Right cardiac atrium (tissue), 5 donors: ENCODE measurements at places on chromosomes 1 and 21.

DNA sequence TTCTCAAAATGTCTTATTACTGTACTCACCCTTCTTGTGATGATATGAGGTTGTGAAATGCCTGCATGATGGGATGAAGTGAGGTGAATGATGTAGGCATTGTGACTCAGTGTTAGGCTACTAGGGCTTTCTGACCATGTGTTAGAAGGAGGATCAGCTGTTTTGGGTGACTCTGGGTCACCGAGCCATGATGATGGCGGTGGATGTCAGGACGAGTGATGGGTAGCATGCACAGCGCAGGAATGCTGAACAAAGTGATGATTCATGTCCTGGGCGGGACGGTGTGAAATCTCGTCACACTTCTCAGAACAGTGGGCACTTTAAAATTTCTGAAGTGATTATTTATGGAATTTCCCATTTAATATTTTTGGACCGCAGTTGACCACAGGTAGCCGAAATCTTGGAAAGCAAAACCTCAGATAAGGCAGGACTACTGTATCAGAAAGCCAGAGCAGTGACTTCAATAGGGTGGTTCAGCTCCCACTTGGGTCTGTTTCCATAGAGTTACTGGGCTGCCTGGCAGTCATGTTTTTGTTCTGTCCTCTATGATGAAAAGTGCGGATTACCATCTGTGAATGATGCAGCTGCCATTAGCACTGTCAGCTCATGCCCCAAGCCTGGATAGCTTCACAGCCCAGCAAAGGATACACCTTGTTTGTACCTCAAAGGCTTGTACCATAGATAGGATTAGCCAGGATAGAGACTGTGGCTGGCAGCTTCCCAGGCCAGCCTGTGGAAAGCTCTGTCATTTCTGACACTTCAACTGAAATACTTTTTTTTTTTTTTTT, 26.6 kb downstream of the IL6R start:
- peak; percentile 50 for DNase-seq

- DNase-seq, result peak; percentile 73
These were observed 4.4 kb upstream of the LGR6 start for GRCh38 chr1:202189001-202189790.

GRCh38 chr1:38217316-38217715, 170.7 kb upstream of the POU3F1 start:
- peak; percentile 65 for DNase-seq

DNA sequence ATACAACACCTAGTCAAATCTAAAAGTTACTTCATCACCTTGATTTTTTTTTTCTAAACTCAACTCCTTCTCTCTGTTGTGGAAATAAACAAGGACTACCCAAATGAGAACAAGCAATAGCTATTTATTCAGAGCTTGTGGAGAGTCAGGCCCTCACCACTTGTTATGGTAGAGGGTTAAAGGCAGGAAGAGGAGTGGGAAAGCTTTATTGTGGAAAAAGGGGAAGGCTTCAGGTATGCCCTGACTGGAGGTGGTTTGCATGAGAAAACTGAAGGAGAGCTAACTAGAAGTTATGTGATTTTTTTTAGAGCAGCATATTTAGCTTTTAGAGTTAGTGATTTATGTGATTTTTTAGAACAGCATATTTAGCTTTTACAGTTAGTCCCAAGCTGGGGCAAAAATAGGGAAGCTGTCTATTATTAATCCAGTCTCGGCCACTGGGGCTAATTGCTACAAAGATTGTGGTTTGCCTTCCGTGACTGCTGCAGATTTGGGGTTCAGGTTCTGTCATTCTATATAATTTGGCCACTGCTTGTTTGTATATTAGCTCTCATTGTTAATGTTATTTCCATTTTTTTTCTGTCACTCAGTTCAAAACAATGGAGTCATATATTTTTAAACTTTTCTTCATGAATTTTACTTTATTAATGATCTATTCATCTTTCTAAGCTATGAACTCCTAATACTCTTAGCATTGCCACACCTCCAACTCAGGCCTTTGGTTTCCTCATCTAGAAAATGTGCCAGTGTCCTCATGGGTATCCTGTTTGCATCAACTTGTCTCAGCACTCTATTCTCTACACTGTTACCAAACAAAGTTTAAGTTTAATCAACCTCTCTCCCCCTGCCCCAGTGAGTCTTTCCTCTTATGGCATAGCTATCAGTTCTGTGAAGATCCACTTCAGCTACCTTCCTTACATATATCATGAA, 713.0 kb downstream of the BRINP3 start:
- DNase-seq, result no peak

GRCh38 chr1:24118410-24119242, 6.7 kb upstream of the MYOM3 start:
- no peak for DNase-seq

GRCh38 chr1:241679961-241680360, 27.9 kb downstream of the WDR64 start:
- DNase-seq, result no peak

- DNase-seq, result peak; percentile 7
These were observed 38.8 kb upstream of the GPR153 start for GRCh38 chr1:6299557-6300165.

DNA sequence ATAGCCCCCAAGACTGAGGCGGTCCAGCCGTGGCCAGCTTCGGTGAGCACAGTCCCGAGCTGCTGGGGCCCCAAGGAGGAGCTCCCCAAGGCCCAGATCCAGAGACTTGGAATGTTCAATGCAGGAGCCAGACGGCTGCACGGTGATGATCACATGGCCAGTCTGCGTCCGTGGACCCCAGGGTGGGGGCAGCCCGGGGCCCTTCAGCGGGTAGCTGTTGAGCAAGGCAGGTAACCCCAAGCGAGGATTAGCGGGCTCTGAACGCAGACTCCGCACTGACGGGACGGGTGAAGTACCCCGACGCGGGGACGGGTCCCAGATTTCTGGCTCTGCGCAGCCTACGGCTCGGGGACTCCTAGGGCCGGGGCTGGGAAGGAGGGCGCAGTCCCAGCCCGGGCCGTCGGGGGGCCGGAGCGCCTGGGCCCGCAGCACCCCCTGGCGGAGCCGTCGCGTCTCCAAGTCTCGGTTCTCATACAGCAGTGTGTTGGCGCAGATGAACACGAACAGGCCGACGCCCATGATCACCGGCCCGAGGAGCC, 2.7 kb downstream of the TMEM200B start:
- peak; percentile 77 for DNase-seq

DNA sequence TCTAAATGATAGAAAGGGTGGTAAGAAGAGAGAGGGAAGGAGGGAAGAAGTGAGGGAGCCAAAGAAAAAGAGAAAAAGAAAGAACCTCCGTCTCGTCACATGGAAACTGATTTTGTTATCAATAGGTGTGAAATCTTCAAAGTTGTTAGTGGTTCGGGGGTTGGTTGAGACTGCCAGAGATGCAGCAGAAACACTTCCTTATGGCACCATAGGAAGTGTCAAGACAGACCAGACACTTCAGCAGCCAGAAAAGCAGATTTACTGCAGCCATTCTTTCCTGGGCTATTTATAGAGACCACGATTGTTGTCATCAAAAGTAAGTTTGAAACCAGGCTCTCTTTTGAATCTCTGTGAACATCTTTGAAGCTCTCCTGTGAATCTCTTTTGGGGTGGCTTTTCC, 150.5 kb downstream of the PLPPR5 start:
- no peak for DNase-seq

GRCh38 chr1:225651872-225652728, 823 bp downstream of the ENAH start:
- no peak for DNase-seq

DNA sequence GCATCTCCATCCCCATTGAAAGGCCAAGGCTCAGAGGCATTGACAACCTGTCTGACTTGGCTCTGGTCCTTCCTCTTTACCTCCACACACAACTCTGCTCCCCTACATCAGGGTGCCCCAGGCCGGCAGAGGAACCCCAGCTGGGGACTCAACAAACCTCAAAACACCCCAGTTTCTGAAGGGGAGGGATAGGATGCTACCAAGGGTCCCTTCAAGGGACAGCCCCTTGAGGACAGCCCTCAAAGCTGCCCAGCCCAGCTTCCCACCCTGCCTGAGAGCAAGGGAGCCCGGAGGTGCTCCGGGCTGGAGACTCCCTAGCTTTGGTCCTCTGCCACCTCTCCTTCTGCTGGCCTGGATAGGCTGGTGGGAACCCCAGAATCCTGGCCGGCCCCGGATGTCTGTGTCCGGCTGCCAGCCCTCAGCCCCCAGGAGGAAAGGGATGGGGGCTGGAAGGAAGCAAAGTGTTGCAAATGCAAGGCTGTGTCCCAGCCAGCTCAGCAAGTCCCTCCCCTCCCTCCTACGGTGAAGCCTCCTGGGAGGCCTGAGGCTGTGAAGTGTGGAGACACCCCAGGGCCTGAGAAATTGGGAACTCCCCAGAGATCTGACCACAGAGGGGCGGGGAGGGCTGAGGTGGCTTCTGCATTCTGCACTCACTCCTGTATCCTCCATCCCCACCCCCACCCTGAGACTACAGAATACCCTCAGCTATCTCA, 1.1 kb upstream of the MARCKSL1 start:
- DNase-seq, result peak; percentile 69

DNA sequence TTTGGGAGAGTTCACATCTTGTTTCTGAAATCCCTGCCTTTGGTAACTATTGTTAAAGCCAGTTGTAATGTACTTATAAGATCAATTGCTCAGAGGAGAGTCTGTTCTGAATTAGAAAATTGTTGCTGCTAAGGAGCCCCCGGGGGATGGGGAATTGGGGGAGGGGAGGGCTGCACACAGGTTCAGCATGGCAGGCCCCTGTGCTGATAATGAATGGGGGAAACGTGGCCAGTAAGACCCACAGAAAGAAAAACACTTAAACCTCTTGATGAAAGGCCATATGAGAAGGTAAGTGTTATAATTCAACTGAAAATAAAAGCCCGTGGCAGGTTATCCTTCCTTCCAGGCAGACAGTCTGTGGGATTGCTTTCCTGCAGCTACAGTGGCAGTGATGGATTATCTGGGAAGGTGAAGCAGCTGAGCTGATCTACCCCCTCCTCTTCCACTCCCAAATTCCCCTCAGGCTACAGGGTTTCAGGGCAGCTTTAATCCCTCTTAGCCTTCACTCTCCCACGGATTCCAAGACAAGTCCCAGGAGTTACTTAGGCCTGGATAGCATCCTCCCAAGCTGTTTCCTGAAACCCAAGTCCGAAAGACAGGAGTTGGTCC, 398.8 kb downstream of the TBX15 start:
- DNase-seq, result no peak

- no peak for DNase-seq
These were observed 27.4 kb downstream of the LRRC3 start for GRCh38 chr21:44482581-44483287.

DNA sequence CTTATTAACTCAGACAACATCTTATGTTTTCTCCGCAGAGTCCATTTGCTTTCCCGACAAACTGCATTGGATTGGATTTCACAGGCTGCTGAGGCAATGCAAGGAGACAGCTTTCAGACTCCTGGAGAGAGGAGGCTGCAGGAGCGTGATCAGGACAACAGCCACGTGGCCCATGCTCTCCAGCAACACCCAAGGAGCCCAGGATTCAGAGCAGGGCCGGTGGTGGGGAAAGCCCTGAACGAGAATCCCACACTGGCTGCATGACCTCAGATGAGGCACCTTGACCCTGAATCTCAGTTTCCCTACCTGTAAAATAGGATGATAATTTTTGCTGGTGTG, 78.3 kb upstream of the NFASC start:
- no peak for DNase-seq

DNA sequence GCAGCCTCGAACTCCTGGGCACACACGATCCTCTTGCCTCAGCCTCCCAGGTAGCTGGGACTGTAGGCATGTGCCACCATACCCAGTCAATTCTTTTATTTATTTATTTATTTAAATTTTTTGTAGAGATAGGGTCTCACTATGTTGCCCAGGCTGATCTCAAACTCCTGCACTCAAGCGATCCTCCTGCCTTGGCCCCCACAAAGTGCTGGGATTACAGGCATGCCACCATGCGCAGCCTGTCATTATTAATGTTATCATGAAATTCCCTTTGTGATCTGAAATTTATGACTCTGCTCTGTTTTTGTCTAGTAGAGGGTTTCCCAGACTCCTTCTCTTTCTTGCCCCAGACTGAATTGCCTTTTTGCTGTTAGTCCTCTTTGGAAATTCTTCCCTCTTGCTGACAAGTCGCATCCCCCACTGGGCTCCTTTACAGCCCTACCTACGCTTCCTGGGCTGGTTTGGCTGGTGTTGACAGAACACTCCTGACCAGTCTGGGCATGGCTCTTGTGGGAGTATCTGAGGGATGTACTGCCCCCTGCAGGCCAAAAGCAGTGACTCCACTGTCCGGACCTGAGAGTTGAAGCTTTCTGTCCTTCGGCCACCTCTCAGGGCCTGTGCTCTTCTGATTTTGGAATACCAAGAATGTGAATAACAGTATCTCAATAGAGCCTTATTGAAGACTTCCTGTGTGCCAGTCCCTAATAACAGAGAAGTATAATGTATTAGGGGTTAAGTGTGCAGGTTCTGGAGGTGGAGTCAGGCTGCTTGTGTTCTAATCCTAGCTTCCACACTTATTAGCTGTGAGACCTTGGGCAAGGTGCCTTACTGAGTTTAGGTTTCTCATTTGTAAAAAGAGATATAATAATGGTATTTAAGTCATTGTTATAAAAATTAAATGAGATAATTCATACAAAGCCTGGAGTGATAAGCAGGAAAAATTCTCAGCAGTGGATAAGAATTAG, 28.2 kb downstream of the TCEANC2 start:
- peak; percentile 41 for DNase-seq

DNA sequence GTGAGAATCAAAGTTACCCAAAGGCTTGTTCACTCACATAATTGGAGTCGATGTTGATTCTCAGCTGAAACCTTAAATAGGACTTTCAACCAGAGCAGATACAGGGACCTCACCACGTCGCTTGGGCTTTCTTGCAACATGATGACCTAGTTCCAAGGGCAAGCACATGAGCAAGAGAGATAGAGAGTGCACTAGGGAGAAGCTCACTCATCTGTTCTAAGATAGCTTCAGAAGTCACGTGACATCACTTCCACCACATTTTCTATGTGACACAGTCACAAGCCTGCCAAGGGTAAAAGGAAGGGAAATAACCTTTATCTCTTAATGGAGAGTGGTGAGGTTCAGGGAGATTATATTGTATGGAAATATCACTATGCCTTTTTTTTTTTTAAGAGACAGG, 470.1 kb upstream of the PLXNA2 start:
- DNase-seq, result no peak

DNA sequence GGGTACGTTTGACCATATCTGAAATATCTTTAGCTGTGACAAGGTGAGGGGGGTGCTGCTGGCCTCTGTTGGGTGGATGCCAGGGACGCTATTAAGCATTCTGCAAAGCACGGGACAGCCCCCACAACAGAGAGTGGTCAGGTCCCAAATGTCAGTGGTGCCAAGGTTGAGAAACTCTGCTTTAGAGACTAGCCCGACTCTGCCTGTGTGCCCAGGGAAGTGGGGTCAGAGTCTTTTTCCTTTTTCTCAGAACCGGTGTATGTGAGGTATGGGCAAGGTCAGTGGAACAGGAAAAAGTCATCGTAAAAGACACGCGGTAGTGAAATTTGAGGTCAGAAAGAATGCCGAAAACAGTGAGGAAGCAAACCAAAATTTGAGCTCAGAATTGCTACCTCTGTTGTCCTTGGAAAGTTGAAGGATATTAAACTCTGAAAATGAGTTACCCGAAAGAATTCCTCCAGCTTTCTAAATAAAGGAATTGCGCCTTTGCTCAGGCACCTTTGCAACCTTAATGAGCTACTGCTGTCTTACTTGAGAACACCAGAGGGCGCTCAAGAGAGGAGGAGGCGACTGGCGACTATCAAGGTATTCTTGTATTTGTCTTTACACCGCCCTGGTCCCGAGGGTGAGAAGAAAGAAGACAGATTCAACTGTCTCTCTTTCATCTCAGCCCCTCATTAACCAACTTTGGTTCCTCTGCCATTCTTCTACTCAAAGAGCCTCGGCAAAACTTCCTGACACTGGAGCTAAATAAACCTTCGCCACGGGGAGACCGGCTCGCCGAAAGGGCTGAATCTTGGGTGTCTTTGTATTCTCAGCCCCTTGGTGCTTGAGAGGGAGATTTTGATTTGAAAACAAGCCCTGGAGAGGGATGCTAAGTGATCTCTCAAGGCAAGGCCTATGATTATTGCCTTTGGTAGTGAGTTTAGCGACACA, 85.4 kb upstream of the OLIG2 start:
- DNase-seq, result no peak
